ENCODE measurements at places on chromosomes 3 and 15. TPM values are rescaled to one million over a fixed set of nuclear protein-coding genes. Genes with fewer than 3 reads are reported as not detected.

GRCh38 chr3:149061776-149062175 is 24.6 kb downstream of the HLTF start:
- H3K27ac ChIP-seq = no peak overlapping the region
- no peaks in the 10 kb centered on the region for H3K27me3 ChIP-seq
- no peak for DNase-seq
- no peak overlapping the region for H3K4me3 ChIP-seq

- no peaks in the 10 kb centered on the region for H3K27me3 ChIP-seq
- H3K4me3 ChIP-seq = no peak overlapping the region
- no peak overlapping the region for H3K27ac ChIP-seq
- peaks cover 2% of the 10 kb centered on the region for H3K4me1 ChIP-seq
These were observed 322.7 kb downstream of the FOXP1 start for GRCh38 chr3:71260782-71261181.

BCHE gene
- 2.9 TPM for total RNA-seq

GRCh38 chr3:178982137-178982536 is 89.5 kb downstream of the ZMAT3 start:
- DNase-seq = no peak
- H3K27ac ChIP-seq = no peak overlapping the region
- H3K27me3 ChIP-seq = no peaks in the 10 kb centered on the region
- H3K36me3 ChIP-seq = no peaks in the 10 kb centered on the region
- no peak overlapping the region for H3K4me3 ChIP-seq

SLC22A14 gene
- not detected for total RNA-seq

GRCh38 chr3:110533089-110533488 is 538.5 kb upstream of the NECTIN3 start:
- no peaks in the 10 kb centered on the region for H3K36me3 ChIP-seq
- no peak for DNase-seq
- no peak overlapping the region for H3K4me3 ChIP-seq
- H3K4me1 ChIP-seq = no peaks in the 10 kb centered on the region
- no peak overlapping the region for H3K27ac ChIP-seq

GRCh38 chr3:95311272-95311671 is 1248.4 kb downstream of the NSUN3 start:
- no peak for DNase-seq
- no peaks in the 10 kb centered on the region for H3K27me3 ChIP-seq
- no peaks in the 10 kb centered on the region for H3K36me3 ChIP-seq
- no peak overlapping the region for H3K4me3 ChIP-seq

DNA sequence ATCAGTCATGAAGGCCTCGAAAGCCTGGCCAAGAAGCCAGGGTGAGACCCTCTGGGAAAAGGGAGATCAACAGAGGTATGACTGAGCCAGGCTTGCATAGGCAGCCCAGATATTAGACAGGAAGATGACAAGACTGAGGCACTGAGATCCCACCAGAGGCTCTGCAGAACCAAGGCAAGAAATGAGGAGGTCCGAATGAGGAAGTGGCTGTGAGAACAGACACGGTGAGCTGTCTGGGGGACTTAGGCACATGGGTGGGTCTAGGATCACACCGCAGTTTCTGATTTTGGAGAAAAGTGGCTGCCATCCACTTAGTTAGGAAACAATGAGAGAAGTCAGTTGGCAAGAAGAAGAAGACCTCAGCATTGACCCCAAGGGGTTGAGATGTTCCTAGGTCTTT is 31.5 kb upstream of the PRSS50 start:
- H3K27me3 ChIP-seq = no peaks in the 10 kb centered on the region
- no peaks in the 10 kb centered on the region for H3K4me1 ChIP-seq
- H3K27ac ChIP-seq = no peak overlapping the region
- no peak overlapping the region for H3K4me3 ChIP-seq

DNA sequence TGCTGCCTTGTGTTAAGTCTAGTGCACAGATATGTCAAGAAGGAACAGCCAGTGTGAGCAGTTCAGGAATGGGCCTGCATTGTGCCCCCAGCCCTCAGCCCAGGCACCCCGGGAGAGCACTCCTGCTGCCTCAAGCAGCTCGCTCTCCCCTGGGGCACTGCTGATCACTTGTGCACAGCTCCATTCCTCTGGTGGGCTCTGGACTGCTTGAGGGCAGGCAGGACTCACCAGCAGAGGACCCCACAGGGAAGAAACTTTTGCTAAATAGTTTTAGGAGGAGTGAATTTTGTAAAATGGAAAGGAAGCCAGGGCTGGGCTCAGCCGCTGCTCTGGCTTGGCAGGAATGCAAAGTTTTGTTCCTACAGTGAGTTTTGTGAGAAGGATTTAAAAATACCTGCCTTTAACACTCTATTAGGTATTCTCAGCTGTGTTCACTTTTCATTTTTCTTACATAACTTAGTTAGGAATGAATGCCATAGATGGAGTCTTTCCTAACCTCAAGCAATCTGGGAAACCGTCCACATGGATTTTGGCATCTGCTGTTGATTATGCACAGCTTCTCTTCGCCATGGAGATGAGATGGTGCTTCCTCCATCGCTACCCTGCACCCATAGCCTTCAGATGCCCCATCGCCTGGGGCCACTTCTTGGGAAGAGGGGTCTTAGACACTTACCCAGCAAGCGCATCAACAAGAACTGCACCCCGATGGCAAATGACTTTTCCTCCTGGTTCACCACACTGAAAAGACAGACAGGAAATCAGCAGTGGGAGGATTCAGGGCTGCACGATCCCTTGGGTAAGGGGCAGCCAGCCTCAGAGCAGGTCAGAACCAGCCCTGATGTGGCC is 42.3 kb upstream of the RAB6B start:
- peak overlapping the region; percentile 27 for H3K27ac ChIP-seq
- H3K4me3 ChIP-seq = no peak overlapping the region
- peak; percentile 37 for DNase-seq
- no peaks in the 10 kb centered on the region for H3K27me3 ChIP-seq
- peaks cover 4% of the 10 kb centered on the region for H3K4me1 ChIP-seq
- no peaks in the 10 kb centered on the region for H3K36me3 ChIP-seq

ITIH1 gene
- total RNA-seq = not detected

- H3K4me1 ChIP-seq = peaks cover 5% of the 10 kb centered on the region
- no peak overlapping the region for H3K4me3 ChIP-seq
- no peak overlapping the region for H3K27ac ChIP-seq
- no peaks in the 10 kb centered on the region for H3K36me3 ChIP-seq
- no peaks in the 10 kb centered on the region for H3K27me3 ChIP-seq
These were observed 28.6 kb downstream of the PLD1 start for GRCh38 chr3:171781711-171782127.

Data from ovary (tissue), 10 donors.